Fibroblast of skin of back (primary cell): ENCODE measurements at places on chromosomes 11 and 22.

- peak; percentile 70 for DNase-seq
Measured at GRCh38 chr11:19676475-19677380, 35.9 kb upstream of the NAV2 start.

DNA sequence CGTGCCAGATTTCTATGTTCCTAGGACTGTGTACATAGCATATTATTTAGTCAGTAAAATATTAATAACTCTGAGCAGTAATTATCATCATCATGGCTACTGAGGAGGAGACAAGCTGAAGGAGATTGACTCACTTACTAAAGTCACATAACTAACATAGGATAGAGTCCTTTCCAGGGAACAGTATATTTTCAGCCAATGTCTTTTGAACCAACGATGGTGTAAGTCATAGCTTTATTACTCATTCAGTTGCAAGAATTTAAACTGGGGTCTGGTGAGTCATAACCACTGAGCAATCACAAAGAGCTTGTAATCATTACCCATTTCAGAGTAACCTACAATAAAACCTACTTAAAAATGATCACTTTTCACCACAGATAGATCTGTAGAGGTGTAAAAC lies 1564.8 kb upstream of the TENM4 start:
- DNase-seq: peak; percentile 91

- no peak for DNase-seq
Measured at GRCh38 chr22:36608987-36609386, 80.0 kb upstream of the EIF3D start.

DNA sequence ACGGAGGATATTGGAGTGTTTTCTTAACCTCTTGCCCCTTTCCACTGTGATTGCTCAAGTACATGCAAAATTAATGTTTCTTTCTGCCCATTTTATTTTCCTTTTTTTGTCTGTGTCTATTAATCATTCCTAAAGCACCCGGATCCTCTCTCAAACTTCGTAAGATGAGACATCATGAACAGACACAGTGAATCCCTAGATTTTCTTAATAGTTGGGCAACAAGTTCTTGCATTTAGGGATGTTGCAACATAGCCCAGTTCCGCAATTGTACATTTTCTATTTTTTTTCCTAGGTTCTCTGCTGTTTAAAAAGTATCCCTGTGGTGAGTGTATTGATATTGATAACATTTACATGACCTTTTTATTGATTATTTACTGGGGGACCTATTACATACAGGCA lies 2.9 kb downstream of the FAM111A start:
- DNase-seq: peak; percentile 14

GRCh38 chr11:36431429-36432092 lies 78.5 kb downstream of the TRAF6 start:
- DNase-seq: peak; percentile 95

- DNase-seq: no peak
Measured at GRCh38 chr22:50738649-50739227, 734 bp downstream of the ACR start.

GRCh38 chr11:70521475-70522308 lies 123.4 kb downstream of the CTTN start:
- DNase-seq: no peak

DNA sequence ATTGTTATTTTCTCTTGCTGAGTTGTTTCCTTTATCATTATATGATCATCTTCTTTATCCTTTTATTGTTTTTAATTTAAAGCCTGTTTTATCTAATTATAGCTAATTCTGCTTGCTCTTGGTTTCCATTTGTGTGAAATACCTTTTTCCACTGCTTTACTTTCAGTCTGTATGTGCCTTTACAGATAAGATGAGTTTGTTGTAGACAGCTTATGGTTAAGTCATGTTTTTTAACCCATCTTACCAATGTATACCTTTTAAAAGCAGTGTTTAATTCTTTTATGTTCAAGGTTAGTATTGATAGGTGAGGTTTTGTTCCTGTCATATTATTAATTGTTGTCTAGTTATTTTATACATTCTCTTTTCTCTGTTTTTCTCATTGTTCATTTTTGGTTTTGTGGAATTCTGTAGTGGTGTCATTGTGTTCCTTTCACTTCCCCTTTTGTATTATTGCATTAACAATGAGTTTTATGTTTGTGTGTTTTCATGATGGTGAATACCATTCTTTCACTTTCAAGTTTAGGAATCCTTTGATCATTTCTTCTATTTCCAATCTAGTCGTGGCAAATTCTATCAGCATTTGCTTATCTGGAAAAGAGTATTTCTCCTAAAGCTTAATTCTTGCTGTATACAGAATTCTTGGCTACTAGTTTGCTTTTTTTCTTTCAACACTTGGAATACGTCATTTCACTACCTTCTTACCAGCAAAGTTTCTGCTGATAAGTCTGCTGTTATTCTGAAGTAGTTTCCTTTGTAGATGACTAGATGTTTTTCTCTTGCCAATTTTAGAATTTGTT lies 21.8 kb downstream of the OR5AN1 start:
- DNase-seq: no peak

GRCh38 chr22:39718206-39718605 lies 147.7 kb downstream of the CACNA1I start:
- no peak for DNase-seq

DNA sequence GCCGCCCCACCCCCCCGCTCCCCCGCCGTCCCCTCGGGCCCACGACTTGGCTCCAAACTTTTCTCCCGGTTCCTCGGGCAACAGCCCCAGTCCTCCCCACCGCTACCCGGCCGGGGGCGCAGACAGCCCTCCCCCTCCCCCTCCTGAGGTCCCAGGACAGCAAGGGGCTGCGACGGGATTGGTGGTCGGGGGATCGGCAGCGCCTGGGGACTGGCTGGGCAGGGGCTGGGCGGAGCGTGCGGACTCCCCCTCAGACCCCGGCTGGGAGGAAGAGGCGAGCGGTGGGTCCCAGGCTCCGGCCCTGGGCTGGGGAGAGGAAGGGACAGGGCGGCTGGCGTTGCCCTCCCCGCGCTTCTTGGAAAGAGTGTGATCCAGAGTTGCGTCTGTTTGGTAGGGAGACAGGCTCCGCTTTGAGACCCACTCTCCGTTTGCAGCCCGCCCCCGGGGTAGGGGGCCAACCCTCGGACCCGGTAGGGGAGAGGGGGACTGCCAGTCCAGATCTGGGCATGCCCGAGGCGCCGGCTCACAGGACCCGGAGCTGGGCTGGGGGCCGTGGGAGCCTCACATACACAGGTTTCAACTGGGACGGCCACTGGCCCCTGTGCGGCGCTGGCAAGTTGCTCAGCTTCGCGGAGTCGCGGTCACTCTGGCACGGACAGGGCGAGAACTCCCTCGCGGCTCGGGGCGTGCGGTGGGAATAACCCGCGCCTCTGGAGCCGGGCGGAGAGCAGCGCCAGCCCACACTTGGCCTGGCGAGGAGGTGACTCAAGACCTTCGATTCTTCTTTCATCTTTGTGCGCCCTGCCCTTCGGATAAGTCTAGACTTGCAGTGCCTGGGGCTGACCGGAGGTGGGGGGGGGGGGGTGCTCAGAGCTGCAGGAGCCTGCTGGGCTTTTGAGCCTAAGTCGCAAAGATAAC lies 999 bp downstream of the TSKU start:
- DNase-seq: peak; percentile 72

GRCh38 chr11:69512136-69512535 lies 30.7 kb downstream of the LINC01488 start:
- no peak for DNase-seq

- no peak for DNase-seq
Measured at GRCh38 chr11:61925736-61926135, 8.4 kb upstream of the RAB3IL1 start.

DNA sequence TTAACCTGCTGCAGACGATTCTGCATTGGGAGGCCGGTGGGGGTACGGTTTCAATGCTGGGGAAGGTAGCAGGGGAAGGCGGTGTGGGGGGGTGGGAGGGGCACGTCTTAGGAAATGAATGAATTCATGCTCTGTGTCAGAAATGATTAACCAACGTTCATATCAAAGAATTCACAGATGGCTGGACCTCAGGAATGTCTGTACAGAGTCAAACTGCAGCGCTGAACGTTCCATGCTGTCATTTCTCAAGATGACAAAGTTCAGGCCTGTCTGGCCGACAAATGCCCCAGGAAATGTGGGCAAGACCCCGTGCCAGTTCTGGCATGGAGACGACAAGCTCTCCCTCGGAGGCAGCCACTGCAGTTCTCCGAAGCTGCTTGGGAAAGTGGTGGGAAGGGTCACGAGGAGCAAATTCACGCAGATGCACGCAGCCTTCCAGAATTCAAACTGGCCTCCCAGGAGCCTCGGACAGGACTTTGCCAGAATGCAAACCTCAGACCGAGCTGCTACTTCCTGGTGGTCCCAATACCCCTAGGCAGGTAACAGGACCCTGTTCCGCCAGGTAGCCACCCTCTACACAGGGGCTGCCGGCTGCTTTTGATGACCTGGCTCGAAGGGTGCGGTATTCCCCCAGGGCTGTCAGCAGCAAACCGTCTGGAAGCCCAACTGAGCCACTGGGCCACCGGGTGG lies 81.5 kb downstream of the TRMU start:
- DNase-seq: peak; percentile 9

DNA sequence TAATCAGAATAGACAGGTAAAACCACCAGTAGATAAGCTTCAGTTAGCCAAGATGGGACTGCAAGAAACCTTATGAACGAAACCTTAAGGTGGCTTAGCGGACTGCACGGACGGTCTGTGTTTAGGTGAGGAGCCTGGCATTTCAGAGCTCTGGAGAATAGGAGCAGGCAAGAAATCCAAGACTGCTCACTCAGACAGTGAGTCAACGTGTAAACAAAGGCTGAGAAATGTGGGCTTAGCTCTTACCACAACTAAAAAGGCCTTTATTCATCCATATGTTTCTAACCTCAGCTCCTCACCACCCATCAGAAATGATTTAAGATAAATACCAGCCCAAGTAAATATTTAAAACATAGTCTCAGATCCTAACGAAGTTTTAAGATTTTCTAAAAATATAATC lies 657.7 kb downstream of the OPCML start:
- DNase-seq: peak; percentile 91

GRCh38 chr11:45806937-45807791 lies 2.2 kb downstream of the SLC35C1 start:
- no peak for DNase-seq

DNA sequence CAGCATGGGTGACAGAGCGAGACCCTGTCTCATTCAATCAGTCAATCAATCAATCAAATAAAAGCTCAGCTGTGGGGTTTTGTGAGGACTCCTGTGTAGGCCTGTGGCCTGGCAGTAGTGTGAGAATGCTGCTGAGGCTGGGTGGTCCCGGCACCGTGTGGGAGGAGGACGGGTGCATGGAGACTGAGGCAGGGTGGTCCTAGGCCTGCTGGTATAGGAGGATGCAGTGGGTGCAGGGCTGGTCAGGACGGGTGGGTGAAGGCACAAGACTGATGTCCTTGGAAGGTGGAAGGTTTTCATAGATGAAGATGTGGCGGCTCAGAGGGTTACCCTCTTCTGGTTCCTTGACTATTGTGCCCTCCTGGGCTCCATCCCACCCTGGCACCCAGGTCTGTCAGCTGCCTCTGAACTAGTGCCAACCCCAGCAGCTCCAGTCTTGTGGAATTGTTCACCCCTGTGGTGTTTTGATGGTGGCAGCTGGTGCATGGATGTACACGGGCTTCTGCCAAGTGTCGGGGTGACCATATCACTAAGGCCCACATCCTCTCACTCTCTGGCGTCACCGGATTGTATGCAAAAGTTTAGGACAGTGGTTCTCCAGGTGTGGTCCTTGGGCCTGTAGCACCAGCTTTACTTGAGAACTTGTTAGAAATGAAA lies 23.7 kb downstream of the TANGO2 start:
- no peak for DNase-seq

DNA sequence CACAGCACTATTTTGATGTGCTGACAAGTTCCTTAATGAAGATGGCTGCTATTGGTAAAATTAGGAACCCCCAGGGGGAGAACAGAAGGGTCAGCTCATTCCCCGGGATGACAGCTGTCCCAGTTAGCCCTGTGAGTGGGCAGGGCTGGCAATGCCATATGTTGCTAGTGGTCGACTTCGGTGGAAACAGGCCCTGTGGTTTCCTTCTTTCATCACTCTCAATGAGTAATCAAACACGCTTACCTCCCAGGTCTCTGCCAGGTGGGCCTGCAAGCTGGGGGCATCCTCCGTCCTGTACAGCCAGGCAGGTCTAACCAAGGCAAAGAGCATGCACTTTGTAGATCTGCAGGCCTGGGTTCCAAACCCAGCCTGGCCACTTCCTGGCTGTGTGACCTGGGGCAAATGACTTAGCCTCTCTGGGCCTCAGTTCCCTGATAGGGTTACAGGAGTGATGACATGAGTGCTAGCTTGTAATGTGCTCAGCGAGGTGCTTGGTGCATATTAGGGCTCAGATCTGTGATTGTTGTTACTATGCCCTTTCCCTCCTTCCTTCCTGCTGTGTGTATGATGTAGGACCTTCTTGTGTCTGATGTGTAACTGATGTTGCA lies 85.2 kb downstream of the TSPAN18 start:
- no peak for DNase-seq

GRCh38 chr11:122102426-122102825 lies 13.6 kb downstream of the BLID start:
- DNase-seq: peak; percentile 61

DNA sequence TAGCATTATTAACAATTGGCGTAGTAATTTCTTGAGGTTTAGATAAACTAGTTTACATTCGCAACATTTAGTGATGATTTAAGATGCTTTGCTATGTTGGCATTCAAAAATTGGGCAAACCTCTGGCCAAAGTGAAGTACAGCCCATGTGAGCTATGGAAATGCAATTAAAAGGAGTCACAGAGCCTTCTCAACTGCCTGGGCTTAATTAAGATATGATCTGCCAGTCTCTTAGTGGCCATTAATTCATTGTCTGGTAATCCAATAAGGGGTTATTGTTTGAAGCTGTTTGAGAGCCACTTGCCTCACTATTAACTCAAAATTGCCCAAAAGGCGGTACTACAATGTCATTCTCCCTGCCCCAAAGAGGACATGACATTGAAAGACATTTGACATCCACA lies 608.9 kb downstream of the NTM start:
- DNase-seq: no peak

- DNase-seq: no peak
Measured at GRCh38 chr11:134131628-134132244, 62.9 kb downstream of the JAM3 start.

DNA sequence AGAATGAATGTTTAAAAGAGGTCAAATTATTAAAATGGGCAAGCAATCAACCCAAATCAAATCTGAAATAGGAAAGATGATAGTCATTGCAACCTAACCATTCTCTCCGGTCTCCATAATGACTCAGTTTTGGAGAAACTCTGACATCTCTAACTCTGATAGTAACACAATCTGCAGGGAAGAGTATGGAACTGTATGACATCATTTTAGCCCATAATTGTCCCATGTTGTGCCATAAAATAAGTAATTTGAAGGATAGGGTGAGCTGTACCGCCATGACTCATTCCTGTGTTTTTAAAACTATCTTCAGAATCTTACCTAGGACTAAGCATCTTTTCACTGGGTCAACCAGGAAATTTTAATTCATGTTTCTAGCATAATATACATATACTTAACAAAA lies 350.8 kb downstream of the DLG2 start:
- no peak for DNase-seq

GRCh38 chr11:86688398-86689179 lies 16.2 kb upstream of the ME3 start:
- peak; percentile 94 for DNase-seq

- no peak for DNase-seq
Measured at GRCh38 chr22:45923835-45924234, 53.1 kb downstream of the WNT7B start.
